ENCODE measurements at places on chromosomes 2 and 18.

- DNase-seq = no peak
These were observed 208.9 kb upstream of the CNTNAP5 start for GRCh38 chr2:123816203-123816602.

GRCh38 chr2:166539340-166540162 lies 45.5 kb upstream of the SCN7A start:
- DNase-seq = peak; percentile 55

- DNase-seq = no peak
These were observed 67.0 kb downstream of the OLA1 start for GRCh38 chr2:174181368-174181767.

DNA sequence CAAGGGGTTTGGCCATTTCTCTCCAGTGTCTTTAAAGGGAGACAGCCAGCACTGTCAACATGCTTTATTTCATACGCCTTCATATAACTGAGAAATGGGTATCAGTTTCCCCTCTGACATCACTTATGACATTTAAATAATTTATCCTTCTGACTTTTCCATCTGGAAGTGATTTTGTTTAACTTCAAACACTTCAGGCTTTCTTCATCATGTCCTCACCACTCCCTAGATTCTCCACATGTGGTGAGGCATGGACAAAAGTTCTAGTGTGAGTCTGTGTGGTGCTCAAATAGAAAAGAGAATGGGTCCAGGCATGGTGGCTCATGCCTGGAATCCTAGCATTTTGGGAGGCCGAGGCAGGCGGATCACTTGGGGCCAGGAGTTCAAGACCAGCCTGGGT lies 158.6 kb downstream of the TXNL1 start:
- no peak for DNase-seq

GRCh38 chr2:238685327-238685709 lies 162.6 kb upstream of the TWIST2 start:
- no peak for DNase-seq
